ENCODE measurements at places on chromosomes 3 and 15. TPM values are rescaled to one million over a fixed set of nuclear protein-coding genes. Genes with fewer than 3 reads are reported as not detected.

- DNase-seq = peak; percentile 67
Observed at GRCh38 chr3:48478626-48479555, 25.1 kb downstream of the SHISA5 start.

- DNase-seq = no peak
Observed at GRCh38 chr15:87959080-87959479, 297.5 kb downstream of the NTRK3 start.

GRCh38 chr15:38878026-38878425 is 313.4 kb upstream of the RASGRP1 start:
- DNase-seq = no peak

DNA sequence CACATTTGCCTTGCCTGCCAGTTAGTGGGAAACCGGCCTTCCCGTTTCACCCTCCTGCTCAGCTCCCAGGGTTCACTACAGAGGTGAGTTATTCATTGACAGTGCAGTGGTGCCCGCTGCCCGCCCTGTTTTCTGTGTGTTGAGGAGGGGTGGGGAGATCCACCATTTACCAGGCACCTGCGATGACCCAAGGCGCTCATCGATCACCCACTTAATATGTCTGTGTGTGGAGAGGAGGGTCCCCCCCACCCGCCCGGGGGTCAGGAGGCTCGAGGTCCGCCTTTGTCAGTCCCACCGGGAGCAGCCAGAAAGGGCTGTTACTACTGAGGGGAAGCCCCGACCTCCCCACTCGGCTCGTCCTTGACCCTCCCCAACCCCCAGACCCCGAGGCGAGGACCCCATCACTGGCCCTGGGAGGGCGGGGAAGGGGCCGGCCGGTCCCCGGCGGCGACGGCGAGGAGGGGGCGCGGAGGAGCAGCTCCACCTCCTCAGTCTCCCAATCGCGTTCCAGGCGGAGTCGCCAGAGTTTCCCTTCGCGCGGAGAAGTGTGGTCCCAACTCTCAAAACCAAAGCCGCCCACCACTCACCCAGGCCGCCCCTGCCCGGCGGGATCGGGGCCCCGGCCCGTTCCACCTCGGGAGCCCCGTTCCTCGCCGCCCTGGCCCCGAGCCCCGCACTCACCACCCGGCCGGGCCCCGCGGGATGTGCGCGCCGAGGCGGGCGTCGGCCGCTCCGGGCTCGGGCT is 1.1 kb downstream of the PLXNB1 start:
- DNase-seq = no peak

GRCh38 chr15:75235760-75236729 is 22.1 kb upstream of the GOLGA6C start:
- DNase-seq = no peak

GRCh38 chr15:69974321-69974720 is 123.4 kb downstream of the TLE3 start:
- no peak for DNase-seq

DNA sequence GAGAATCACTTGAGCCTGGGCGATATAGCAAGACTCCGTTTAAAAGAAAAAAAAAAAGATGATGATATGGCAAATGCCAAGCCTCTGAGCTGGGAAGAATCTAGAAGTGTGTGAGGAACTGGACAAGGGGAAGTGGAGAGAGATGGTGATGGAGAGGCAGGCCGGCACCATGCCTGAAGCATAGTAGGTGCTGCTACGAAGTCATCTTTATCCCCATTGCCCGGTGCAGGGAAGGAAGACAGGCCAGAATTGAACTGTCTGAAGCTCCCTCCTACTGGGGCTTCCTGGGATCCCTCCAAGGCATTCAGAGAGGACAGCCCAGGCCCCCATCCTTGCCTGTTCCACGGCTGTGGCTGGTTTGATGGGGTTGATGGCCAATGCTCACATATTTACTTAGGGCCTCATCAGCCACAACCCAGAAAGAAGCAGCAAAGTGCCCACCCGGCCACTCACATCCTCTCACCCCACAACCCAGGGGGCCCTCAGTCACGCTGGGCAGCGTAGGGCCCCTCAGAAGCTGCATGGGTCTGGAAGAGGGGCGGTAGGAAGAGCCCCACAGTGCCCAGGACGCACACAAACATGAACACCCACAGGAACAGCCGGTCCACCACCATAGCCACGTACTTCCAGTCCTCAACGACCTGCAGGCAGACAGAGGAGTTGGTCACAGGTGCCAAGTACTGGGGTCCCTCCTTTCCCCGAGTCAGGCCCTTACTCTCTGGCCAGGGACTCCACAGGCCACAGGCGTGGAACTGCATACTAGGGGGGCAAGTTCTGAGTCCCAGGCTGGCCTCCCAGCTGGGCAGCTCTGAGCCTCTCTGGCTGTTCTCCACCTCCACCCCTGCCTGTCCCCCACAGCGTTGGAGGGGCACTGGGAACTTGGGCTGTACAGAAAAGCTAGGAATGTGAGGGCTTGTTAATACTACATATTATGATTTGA is 4.1 kb upstream of the CHRNA3 start:
- DNase-seq = no peak

DNA sequence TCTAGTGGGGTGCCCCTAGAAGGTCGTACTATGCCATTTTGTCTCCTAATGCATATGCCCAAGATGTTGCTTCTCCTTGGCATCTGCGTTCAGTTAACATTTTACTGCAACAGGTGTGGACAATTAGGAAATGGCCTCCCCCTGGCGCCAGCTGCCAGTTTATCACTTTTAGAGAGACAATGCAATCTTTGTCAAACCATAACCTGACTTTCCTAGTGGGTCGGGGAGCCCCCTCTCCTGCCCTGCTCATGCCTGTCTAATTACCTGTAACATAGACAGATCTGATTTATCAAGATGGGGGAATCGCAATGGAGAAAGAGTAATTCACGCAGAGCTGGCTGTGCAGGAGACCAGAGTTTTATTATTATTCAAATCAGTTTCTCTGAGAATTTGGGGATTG is 353.7 kb upstream of the SGO1 start:
- DNase-seq = no peak

GRCh38 chr3:129304146-129304961 is 25.7 kb downstream of the HMCES start:
- DNase-seq = no peak

GRCh38 chr15:63719281-63719680 is 114.5 kb downstream of the HERC1 start:
- DNase-seq = no peak

DNA sequence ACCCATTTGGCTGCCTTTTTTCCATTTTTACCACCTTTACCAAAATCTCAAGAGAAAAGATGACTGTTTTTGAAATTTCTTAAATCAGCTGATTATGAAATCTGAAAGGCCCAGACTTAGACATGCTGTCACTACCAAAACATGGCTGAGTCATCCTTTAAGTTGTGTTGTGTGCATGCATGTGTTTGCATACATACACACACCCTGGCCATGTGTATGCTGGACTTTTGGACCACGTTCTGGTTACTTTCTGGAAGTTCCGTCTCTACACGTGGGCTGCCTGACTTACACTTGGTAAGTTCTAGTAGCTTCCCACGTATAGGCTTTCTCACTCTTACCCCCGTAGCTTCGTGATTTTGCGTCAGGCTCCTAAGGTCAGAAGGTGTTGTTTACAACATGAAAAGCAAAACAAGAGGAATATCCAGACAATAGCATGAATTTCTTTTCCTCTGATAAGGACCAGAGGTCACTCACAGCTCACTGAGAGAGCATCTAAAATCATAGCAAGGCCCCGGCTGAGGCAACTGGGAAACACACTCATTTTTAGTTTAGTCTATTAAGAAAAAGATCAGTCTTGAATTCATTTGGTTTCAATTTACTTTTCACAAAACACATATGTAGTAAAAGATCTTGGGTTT is 62.4 kb downstream of the COL8A1 start:
- DNase-seq = no peak

DNA sequence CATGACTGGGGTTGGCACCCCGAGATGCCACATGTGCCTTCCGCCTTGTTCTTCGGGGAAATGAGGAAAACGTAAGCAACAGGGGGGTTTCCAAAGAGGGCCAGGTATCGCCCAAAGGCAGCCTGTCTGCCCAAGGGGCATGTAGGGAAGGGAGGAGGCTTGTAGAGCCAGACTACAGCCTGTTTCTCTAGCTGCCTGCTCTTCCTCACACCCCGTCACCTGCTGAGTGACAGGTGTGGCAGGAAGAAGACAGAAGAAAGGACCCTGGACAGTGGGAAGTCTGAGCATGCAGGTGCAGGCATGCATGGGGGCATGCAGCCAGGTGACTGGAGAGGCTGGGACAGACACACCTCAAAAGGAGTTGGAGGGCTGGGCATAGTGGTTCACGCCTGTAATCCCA is 9.8 kb downstream of the PLA2G4E start:
- DNase-seq = no peak

- no peak for DNase-seq
Observed at GRCh38 chr15:77497110-77497737, 76.5 kb downstream of the HMG20A start.

DNA sequence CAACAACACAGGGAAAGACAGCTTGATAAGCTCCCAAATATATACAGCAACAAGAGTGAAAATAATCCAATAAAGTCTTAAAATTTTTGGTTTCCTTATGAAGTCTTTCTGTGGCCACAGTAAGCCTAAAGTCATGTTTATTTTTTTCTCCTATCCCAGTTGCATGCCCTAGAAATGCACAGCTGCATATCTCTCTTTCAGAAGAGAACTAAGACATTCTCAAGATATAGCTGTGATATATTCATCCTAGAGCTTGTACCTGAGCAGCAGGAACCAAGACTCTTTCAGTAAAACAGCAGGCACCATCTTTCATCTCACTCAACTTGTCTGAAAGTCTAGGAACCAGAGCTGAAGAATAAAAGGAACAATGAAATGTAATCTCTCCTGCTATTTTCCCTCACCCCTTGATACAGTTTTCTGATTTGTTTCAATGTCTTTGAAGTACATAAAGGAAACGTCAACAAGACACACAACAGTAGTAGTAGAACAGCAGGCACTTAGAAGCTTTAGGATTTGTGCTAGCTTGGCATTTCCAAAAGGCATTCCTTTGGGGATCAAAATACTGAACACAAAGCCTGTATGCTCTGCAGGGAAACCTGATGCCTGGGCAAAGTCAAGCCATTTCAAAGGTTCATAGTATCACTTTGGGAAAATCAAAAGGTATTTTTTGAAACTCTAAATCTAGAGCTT is 536.8 kb downstream of the PYDC2 start:
- DNase-seq = no peak

- no peak for DNase-seq
Observed at GRCh38 chr15:58559904-58560588, 128.3 kb downstream of the LIPC start.

DNA sequence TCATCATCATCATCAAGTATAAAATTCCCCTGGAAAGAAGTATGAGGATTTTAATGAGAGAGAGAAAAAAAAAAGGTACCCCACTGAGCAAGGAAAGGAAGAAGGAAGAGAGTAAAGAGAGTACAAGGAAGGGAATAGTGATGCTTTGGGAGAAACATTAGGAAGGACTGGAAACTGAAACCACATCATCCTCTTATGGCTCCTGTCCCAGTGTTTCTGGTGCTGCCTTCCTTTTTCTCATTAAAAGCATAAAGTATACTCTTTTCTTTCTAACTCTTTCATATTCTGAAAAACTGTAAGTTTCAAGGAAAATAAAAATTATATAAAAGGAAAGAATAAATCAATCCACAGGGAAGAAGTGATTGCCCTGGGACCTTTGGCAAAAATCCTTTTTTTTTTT is 616.4 kb upstream of the CBLB start:
- DNase-seq = no peak

Gene IREB2
- 67.1 TPM for total RNA-seq

Gene BSN
- total RNA-seq = 0.35 TPM

Gene PRKCI
- 24.7 TPM for total RNA-seq

Gene TMEM62
- total RNA-seq = 14.8 TPM

Gene IL17RB
- 2.4 TPM for total RNA-seq

Gene TTLL13
- 0.70 TPM for total RNA-seq

Gene ARNT2
- total RNA-seq = 0.18 TPM

Gene USP4
- total RNA-seq = 107 TPM

Gene EEF1AKMT4
- total RNA-seq = 1.7 TPM

Gene FBXO40
- not detected for total RNA-seq
